ENCODE measurements at places on chromosomes 6 and 20. TPM values are rescaled to one million over a fixed set of nuclear protein-coding genes. Genes with fewer than 3 reads are reported as not detected.

EPPIN gene
- total RNA-seq, result not detected

HMGCLL1 gene
- 0.08 TPM for total RNA-seq

PCED1A gene
- total RNA-seq, result 26.6 TPM

NINL gene
- total RNA-seq, result 11.4 TPM

FUCA2 gene
- total RNA-seq, result 52.4 TPM

DACT2 gene
- total RNA-seq, result 0.08 TPM

TNXB gene
- total RNA-seq, result 0.39 TPM

SF3B5 gene
- 225 TPM for total RNA-seq

DEFB124 gene
- total RNA-seq, result 0.38 TPM

ZNF335 gene
- total RNA-seq, result 8.9 TPM

GJA10 gene
- not detected for total RNA-seq

TP53TG5 gene
- total RNA-seq, result not detected

EPHA7 gene
- 0.15 TPM for total RNA-seq

ADTRP gene
- total RNA-seq, result 0.56 TPM

Data from A549 treated with Hydrocortisone at 1 μM for 4 hours (cell line).